Brain (organoid and tissue), 16 donors: ENCODE measurements at places on chromosomes 6 and 20. TPM values are rescaled to one million over a fixed set of nuclear protein-coding genes. Genes with fewer than 3 reads are reported as not detected.
A peak's percentile ranks its signal among the peaks of the same experiment; 100 is the strongest.

DNA sequence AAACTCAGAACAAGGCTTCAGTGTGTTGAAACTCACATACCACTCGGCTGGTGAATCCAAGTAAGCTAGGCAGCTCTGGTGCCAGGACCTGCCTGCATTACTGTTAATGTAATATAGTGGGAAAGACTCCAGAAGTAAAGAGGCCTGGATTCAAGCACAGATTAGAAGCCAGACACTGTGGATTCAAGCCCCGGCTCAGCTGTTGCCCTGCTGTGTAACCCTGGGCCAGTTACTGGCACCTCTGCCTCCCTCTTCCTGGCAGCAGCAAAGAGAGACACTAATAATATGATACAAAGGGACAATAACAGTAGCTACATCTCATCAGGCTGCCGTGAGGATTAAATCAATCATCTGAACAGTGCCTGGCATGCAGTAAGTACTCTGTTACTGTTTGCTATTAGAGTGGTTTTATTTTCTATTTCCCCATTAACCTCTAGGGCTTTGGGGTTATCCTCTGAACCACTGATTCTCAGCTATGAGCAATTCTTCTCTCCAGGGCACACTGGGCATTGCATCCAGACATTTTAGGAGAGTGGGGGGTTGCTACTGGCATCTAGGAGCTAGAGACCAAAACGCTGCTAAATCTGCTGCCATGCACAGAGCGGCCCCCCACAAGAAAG, 92.9 kb downstream of the ZMYND8 start:
- peak; percentile 53 for DNase-seq

DNA sequence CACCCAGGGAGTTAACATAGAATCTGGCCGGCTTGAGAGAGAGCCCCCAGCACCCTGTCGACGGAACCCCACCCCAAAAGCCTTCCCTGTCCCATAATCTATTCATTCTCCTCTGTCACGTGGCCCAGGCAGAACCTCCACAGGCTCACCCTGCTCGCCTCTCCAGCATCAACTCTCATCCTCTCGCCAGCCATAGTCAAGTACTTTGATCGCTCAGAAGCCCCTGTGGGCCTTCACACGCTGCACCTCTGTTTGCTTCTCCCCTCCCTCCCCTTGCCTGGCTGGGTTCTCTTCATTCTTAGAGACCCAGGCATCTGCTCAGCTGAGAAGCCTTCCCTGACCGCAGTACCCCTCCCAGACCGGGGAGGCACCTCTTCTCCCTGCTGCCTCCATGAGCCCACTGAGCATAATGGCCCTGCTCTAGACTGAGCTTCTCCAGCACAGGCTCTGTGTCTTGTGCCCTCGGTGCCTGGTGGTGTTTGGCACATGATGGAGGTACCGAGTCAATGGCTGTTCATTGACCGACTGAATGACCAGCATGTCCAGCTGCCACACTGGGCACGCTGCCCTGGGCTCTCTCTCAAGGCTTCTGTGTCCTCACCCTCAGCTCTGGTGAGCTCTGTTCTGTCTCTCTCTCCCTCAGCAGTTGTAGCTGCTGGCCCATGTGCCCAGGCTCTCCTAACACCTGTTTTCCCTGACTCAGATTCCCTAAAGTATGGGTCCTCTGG, 33.7 kb downstream of the PKIG start:
- DNase-seq = no peak

- DNase-seq = no peak
Observed at GRCh38 chr6:44667668-44668390, 280.3 kb downstream of the CDC5L start.

DNA sequence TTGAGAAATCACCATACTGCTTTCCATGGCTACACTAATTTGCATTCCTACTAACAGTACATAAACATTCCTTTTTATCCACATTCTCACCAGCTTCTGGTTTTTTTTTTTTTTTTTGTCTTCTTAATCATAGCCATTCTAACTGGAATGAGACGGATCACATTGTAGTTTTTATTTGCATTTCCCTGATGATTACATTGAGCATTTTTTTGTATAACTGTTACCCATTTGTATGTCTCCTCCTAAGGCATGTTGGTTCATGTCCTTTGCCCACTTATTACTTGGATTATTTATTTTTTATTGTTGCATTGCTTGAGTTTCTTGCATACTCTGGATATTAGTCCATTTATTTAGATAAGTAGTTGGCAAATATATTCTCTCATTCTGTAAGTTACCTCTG, 258.0 kb downstream of the MEI4 start:
- DNase-seq = no peak

DNA sequence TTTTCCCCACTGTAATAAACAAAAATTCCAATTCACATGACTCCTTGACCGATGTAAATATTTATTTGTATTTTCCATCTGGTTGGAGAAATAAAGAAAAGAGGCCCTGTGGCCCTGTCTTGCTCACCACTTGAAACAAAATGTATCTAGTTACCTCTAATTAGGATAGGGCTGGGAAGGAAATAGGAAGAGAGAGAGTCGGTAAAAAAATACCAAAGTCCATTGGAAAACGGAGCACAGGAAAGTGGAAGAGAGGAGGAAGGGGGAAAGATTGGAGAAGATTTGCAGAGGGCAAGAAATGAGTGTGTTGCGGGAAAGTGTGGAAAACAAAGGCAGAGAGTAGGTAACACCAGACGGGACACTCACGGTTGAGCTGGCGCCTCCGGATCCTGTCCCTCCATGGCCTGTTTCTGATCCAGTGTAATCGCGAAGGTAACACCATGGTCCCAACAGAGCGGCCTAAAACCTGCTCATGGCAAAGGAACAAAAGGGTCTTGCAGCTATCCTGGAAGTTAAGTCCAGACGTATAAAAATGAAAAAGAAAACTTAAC, 105.8 kb upstream of the RIPOR2 start:
- no peak for DNase-seq

- DNase-seq = no peak
Observed at GRCh38 chr20:44212792-44213191, 2.2 kb upstream of the OSER1 start.

DNA sequence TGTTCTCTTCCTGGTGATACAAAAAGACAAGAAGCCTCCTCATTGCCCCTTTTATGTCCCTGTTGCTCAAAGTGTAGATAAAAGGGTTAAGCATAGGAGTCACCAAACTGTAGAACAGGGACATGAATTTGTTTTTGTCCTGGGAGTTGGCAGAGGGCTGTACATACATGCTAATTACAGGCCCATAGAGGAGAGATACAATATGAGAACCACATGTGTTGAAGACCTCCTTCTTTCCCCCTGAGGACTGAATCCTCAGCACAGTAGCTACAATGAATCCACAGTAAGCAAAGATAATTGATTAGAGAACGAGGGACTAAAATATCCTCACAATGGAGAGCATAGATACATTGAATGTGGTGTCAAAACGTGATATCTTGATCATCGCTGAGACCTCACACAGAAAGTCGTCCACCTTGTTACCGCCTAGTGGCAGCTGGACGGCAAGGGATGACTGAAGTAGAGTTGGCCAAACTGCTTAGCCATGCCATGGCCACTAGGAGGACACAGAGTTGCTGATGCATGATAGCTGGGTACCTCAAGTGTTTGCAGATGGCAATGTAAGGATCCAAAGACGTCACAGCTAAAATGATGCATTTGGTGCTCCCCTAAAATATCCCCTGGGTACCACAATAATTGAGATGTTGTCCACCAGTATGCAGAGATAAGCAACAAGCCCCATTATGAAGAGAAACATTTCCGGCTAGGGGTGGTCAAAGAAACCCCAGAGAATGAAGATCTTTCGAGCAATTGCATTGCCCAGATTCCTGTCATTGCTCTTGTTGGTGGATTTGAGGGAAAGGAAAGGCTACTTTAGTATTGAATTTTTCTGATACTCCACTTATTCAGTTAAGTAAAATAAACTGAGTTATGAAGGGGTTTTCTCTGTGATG, 15.0 kb downstream of the OR2B3 start:
- DNase-seq = peak; percentile 0

DNA sequence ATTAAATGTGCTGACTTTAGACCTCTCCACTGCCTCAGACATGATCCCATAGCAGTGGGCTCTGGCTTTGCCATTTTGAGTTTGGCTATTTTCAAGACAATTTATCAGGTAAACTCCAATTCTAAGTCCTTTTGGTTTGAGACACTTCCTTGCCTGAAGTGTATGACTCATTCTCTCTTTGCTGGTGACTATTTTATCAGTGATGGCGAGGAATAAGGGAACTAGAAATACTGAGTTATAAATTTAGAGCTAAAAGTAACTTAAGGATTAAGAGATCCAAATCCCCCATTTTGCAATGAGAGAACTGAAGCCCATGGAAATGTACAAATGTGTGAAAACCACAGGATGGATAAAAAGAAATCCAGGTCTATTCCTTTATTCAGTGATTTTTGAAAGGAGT, 30.9 kb upstream of the CD83 start:
- no peak for DNase-seq

- no peak for DNase-seq
Observed at GRCh38 chr6:25777856-25778649, 23.5 kb downstream of the SLC17A4 start.

DNA sequence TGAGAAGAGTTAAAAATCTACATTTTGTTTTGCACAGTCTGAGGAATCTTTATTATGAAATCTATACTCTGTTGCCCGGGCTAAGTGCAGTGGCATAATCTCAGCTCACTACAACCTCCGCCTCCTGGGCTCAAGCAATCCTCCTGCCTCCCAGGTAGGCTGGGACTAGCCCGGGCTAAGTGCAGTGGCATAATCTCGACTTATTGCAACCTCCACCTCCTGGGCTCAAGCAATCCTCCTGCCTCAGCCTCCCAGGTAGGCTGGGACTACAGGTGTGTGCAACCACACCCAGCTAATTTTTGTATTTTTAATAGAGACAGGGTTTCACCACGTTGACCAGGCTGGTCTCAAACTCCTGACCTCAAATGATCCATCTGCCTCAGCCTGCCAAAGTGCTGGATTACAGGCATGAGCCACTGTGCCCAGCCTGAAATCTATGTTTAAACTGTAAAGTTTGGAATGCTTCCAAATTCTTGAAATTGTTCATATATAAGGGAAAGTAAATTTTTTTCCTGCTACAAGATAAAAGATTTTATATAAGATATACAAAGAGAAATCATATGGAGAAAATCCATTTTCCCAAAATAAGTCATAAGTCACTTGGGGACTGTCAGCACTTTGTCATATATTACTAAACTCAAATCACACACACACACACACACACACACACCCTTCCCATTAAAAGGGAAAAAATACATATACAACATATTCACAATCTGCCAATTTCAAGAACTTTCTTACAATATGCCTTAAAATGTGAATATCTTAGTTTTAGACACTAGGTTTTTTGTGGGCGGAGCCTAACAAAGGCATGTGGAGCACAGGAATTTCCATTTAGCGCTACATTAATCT, 19.4 kb downstream of the PTPRK start:
- no peak for DNase-seq

GRCh38 chr20:33793011-33793931, 17.9 kb upstream of the CHMP4B start:
- no peak for DNase-seq

GRCh38 chr6:85892346-85892745, 249.7 kb upstream of the SYNCRIP start:
- no peak for DNase-seq

DNA sequence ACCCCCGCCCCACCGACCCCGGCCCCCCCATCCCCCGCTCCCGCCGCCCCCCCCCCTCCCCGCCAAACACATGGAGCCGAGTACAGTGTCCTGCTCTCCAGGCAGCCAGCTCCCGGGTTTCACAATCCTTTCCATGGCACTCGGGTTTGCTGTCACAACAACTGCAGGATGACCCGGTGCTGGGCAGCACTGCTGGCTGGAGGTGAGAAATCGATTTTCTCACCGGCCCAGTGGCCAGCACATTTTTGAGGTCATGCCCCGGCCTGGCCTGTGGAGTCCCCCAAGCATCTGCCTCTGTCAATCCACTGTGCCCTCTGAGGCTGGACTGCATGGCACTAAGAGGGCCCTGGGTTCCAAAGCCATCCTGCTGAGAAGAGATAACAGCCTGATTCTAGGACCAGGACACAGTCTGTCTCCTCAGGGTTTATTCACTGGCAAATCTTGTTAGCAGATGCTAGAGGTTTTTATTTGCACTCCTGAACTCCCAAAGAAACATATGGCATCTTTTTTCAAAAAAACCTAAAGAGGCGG, 129.5 kb downstream of the NFATC2 start:
- peak; percentile 66 for DNase-seq

- DNase-seq = peak; percentile 26
Observed at GRCh38 chr6:3627956-3628835, 123.3 kb downstream of the PXDC1 start.

DNA sequence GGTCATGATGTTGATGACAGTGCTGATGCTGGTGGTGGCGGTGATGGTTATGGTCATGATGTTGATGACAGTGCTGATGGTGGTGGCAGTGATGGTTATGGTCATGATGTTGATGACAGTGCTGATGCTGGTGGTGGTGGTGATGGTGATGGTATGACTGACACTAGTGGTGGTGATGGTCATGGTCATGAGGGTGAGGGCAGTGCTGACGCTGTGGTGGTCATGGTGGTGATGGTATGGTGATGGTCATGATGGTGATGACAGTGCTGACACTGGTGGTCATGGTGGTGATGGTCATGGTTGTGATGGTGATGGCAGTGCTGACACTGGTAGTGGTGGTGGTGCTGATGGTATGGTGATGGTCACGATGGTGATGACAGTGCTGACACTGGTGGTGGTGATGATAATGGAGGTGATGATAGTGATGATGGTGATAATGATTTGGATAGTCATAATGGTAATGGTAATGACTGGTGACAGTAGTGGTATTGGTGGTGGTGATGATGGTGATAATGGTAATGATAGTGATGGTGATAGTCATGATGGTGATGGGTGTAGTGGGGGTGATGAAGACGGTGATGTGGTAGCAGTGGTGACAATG, 206.2 kb downstream of the CDH4 start:
- no peak for DNase-seq

DNA sequence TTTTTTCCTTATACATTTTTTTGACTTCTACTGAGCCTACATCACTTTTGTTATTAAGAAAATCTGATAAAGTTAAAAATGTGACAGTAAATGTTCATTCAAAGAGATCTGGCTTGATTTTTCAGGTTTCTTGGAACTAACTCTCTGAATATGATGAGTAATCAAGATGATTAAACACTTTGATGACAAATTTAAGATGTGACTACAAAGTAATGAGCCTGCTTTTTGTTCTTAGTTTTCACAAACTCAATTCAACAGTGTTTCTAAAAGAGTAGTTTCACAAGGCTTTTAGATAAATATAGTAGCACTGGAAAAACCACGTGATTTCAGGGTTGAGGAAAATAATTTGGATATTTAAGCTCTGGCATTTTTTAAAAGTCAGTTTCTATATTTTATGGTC, 37.9 kb upstream of the HDDC2 start:
- no peak for DNase-seq

- DNase-seq = no peak
Observed at GRCh38 chr20:37921341-37921929, 18.5 kb downstream of the VSTM2L start.

The FUT9 gene
- 0.85 TPM for polyA plus RNA-seq

The GOPC gene
- 11.0 TPM for polyA plus RNA-seq

The FAM83D gene
- polyA plus RNA-seq = 30.7 TPM

The NKX2-4 gene
- polyA plus RNA-seq = not detected

The SLC52A3 gene
- 7.4 TPM for polyA plus RNA-seq

The EPPIN gene
- polyA plus RNA-seq = not detected
